ENCODE measurements at places on chromosomes 2 and 18. TPM values are rescaled to one million over a fixed set of nuclear protein-coding genes. Genes with fewer than 3 reads are reported as not detected.

The KANSL1L gene
- polyA plus RNA-seq, result 79.0 TPM

The ANXA4 gene
- 217 TPM for polyA plus RNA-seq

The SATB2 gene
- polyA plus RNA-seq, result 17.2 TPM

The CPS1 gene
- 3.8 TPM for polyA plus RNA-seq

The STPG4 gene
- polyA plus RNA-seq, result 0.37 TPM

The MLPH gene
- 4.3 TPM for polyA plus RNA-seq

The LAMA1 gene
- 77.7 TPM for polyA plus RNA-seq

The HMSD gene
- 1.1 TPM for polyA plus RNA-seq

The G6PC2 gene
- not detected for polyA plus RNA-seq

The B3GNT7 gene
- polyA plus RNA-seq, result 4.1 TPM

The FKBP1B gene
- 9.4 TPM for polyA plus RNA-seq

The GCG gene
- not detected for polyA plus RNA-seq

The CD8A gene
- polyA plus RNA-seq, result 0.26 TPM

The ERFE gene
- 8.6 TPM for polyA plus RNA-seq

The IRS1 gene
- polyA plus RNA-seq, result 14.2 TPM

The HRH4 gene
- polyA plus RNA-seq, result 0.10 TPM

The STEAP3 gene
- 1.3 TPM for polyA plus RNA-seq

The GDF7 gene
- 2.6 TPM for polyA plus RNA-seq

The CIB4 gene
- 0.33 TPM for polyA plus RNA-seq

The TDRD15 gene
- 0.01 TPM for polyA plus RNA-seq

The TANC1 gene
- 52.9 TPM for polyA plus RNA-seq

The ZFP36L2 gene
- polyA plus RNA-seq, result 90.2 TPM

The HAAO gene
- polyA plus RNA-seq, result 40.5 TPM

The ALPP gene
- polyA plus RNA-seq, result not detected

The SNTG2 gene
- 3.3 TPM for polyA plus RNA-seq

The CHST10 gene
- 23.2 TPM for polyA plus RNA-seq

The CXCR2 gene
- polyA plus RNA-seq, result 0.17 TPM

The ATAD2B gene
- 16.6 TPM for polyA plus RNA-seq

The NEURL3 gene
- polyA plus RNA-seq, result 4.0 TPM

The HOXD9 gene
- polyA plus RNA-seq, result 99.6 TPM

The NPPC gene
- 1.1 TPM for polyA plus RNA-seq

The ANO7 gene
- 1.9 TPM for polyA plus RNA-seq

The GALNT3 gene
- 14.4 TPM for polyA plus RNA-seq

The HOXD11 gene
- 72.7 TPM for polyA plus RNA-seq

The MYCN gene
- 34.4 TPM for polyA plus RNA-seq

The NDUFAF7 gene
- 28.8 TPM for polyA plus RNA-seq

The BOLL gene
- polyA plus RNA-seq, result not detected

The SPDYA gene
- 3.7 TPM for polyA plus RNA-seq

The GKN2 gene
- not detected for polyA plus RNA-seq

The SKOR2 gene
- polyA plus RNA-seq, result not detected

The POTEF gene
- 0.07 TPM for polyA plus RNA-seq

All from renal cortex interstitium (tissue), 15 donors.